ENCODE measurements at places on chromosomes 2 and 18.
A peak's percentile ranks its signal among the peaks of the same experiment; 100 is the strongest.

DNA sequence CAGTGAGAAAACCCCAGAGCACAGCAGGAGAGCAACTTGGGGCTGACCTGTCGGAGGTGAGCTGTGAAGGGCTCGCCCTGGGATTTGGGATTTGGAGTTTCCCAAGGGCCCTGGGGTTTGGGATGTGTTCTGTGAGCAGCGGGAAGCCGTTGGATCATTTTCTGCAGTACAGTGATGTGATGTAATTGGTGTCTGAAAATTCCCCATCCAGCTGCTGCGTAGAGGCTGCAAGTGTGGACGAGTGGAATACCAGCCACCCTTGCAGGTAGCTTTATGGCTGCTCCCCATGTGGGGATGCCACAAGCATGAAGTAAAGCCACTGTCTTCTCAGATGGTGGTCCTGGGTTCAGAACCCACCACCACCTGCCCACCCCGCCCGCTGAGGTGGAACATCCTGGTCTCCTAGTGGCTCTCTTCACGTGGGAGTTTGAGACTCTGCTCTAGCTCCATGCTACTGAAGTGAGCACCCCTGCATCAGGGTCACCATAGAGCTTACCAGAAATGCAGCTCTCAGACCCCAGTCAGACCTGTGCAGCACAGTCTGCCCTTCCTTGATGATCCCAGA is 15.0 kb downstream of the IMPA2 start:
- no peak for DNase-seq

- DNase-seq, result no peak
These were observed 505.0 kb upstream of the ID2 start for GRCh38 chr2:8176887-8177286.

DNA sequence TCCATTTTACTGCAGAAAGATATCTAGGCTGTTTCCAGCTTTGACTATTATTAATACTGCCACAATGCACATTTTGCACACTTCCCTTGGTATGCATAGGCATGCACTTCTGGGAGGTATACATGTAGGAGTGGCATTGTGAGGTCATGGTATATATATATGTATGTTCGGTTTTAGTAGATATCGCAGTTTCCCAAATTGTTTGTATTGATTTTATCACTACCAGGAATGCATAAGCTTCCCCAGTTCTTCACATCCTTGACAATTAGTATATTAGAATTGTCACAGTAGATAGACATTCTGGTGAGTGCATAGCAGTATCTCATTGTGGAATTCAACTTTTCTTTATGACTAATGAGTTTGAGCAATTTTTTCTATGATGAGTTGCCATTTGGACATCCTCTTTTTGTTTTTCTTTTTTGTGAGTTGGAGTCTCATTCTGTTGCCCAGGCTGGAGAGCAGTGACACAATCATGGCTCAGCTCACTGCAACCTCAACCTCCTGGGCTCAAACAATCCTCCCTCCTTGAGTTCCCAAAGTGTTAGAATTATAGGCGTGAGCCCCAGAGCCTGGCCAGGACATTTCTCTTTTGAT is 4.2 kb upstream of the GRB14 start:
- DNase-seq, result peak; percentile 48

GRCh38 chr18:8767340-8767739 is 62.0 kb downstream of the MTCL1 start:
- DNase-seq, result no peak

DNA sequence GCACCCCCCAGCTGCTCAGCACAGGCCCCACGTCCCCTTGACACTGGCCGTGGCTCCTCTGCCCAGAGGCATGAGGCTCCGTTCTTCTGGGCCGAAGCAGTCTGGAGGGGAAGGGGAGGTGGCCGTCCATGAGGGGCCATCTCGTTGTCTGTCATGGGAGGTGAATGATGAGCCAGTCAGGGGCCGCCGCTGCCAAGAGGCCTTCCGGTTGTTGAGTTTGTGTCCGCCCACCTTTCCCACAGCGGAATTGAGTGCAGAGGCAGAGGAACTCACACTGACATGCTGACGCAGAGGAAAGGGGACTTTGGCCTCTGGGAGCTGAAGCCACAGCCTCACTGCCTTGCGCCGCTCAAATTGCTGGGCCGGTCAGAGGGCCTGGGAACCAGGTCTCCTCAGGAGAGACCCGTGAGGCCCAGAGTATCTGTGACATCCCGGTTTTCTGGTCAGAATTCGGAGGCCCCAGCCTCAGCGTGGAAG is 268.4 kb downstream of the ATAD2B start:
- DNase-seq, result no peak

GRCh38 chr2:233706720-233707119 is 6.0 kb upstream of the UGT1A5 start:
- DNase-seq, result peak; percentile 32

- no peak for DNase-seq
These were observed 105.8 kb upstream of the PID1 start for GRCh38 chr2:229376866-229377265.

GRCh38 chr2:191860760-191861466 is 14.0 kb upstream of the CAVIN2 start:
- no peak for DNase-seq

- no peak for DNase-seq
These were observed 24.4 kb downstream of the CD28 start for GRCh38 chr2:203730883-203731282.

- DNase-seq, result no peak
These were observed 152.1 kb downstream of the SPP2 start for GRCh38 chr2:234202601-234203000.

GRCh38 chr2:82224301-82224940 is 1919.9 kb upstream of the LRRTM1 start:
- no peak for DNase-seq

- DNase-seq, result no peak
These were observed 90.3 kb downstream of the RNF144A start for GRCh38 chr2:7007488-7007845.

DNA sequence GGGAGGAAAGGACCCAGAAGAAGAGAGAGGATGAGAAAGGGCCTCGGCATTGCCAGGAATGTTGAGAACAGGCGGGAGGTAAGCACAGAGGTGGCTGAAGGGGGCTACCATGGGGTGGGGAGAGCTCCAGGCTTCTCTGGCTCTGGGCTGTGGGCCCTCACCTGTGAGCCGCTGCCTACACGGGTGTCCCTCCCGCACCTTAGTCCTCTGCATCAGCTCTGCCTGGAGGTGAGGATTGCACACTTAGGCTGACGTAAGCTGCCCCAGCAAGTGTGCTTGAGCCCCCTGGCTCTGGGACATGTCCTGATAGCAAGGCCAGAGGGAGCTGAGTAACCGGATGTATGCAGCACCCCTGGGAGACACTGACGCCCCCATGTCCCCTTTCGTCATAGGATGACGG is 33.9 kb downstream of the TMEM18 start:
- no peak for DNase-seq

DNA sequence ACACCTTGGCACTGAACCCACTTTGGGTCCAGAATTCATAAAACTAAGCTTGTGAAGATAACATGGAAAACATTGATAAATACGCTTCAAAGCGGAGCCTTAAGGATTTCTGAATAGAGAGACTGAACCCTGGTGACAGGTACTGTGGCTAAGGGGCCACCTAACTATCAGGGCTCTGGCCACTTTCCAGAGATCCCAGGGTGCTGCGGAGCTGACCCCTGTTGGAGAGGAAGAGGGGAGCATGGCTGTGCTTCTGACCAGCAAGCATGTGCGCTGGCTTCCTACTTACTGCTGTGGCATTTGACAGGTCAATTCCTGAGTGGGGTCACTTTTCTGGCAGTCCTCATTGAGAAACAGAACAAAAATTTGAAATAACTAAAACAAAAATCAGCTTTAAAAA is 228.3 kb downstream of the NAPG start:
- DNase-seq, result no peak

DNA sequence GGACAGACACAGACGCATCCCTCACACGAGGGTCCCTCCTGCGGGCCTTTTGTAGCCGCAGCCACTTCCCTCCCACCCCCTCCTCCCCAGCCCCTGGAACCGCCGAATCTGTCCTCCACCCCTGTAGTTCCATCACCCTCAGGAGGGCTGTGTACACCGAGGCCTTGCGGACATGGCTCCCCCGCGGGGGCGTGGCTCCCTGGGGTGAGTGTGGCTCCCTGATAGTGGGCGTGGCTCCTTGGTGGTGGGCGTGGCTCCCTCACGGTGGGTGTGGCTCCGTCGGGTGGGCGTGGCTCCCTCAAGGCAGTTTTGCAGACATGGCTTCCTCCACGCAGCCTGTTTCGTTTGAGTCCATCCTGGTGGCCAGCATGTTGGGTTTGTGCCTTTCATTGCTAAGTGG is 420.7 kb upstream of the SALL3 start:
- DNase-seq, result no peak

GRCh38 chr18:2111456-2111855 is 459.8 kb downstream of the METTL4 start:
- DNase-seq, result peak; percentile 14

DNA sequence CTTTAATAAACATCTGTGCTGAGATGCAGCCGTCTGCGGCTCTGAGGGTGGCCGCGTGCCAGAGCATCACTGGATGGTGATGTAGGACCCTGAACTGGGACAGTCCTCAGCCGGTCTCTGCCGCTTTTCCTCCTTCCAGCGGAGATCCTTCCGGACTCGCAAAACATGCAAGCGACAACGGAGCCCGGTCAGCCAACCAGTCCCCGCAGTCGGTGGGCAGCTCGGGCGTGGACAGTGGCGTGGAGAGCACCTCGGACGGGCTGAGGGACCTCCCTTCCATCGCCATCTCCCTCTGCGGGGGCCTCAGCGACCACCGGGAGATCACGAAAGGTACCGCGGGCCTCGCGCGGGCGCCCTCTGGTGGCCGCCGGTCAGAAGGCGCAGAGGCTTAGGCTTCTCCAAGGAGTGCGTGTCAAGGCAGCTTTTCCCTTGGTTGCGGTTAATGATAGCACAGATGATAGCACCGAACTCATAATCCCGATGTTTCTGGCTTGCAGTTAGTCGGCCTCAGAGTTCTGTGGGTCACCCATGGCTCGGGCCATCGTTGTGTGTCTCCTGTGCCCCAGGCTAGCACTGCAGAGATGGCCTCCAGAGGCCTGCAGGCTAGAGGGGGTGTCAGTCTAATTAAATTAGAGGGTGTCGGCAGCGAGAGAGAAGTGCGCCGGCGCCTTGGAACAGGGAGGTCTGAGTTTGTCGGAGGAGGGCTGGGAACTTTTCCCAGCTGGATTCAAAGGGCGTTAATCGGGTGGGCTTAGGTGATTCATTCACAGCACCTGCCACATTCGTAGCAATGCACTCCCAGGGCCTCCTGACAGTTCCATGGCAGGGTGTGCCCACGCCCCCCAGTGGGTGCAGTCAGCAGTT is 38.5 kb downstream of the LPIN1 start:
- peak; percentile 80 for DNase-seq

GRCh38 chr2:195513119-195513518 is 143.9 kb upstream of the SLC39A10 start:
- DNase-seq, result no peak

DNA sequence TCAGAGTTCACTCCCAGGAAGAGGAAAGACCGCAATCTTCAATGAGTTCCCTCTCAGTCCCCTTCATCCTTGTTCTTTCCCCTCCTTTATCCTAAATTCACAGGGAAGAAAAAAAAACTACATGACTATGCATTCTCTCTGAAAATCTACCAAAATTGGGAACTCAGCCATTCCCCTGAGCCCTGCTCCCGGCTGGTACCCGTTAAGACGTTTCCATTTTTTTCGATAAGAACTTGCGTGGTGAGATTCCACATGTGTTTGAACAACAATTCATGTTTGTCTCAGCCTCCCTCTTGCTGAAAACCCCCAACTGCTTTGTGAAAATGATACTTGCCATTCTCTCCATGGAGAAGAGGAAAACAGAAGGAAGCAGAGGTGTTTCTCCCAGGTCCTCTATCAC is 318.7 kb upstream of the ID2 start:
- DNase-seq, result no peak

- DNase-seq, result no peak
These were observed 68.4 kb downstream of the COPS7B start for GRCh38 chr2:231854616-231855125.

DNA sequence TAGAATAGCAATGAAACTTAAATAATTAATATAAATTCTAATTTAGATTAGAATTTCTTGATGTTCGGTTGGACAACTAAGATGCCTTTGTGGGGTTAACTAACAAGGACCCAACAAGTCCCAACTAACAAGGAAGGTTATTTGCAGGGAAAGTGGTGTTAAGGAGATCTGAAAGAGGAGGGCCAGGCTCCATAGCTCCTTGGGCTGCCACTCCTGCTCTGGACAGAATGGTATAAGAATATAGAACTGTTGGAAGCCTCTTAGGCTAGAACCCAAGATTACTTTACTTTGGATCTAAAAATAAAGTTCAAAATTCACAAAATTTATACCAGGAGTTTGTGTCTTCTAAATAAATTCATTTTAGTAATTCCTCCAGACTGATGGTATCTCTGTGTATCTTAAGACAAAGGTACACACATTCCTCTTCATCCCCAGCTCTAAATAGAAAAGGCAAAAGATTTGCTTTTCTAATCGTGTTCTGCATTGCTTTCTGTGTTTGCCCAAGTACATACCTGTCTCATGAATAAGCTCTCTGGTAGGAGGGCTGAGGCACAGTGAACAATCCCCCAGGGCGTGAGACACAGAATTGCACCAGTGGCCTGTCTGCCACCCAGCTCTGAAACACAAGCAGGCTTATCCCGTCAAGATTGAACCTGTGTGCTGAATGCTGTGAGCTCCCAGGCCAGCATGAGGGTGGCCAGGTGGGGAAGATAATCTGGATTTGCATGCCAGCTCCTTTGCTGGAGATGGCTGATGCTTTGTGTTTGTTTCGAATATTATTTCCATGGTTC is 176.0 kb downstream of the ACKR3 start:
- DNase-seq, result peak; percentile 61

GRCh38 chr2:104654811-104655210 is 199.1 kb upstream of the POU3F3 start:
- DNase-seq, result no peak

DNA sequence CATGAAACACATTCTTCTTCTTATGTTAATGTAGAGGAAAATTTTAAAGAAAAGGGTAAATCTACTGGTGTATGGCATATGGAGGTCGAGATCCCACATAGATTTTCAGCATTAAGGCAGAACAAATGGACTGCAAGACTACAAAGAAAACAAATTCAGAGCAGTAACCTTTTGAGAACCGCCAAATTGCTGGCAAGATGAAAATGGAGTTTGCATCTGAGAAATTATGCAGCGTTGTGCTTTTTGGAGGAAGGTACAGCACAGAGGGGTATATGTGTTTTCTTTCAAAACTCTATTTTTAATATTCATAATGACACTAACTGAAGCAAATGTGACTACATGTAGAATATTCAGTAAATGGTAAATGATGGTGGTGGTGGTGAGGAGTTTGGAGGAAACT is 59.0 kb upstream of the PARD3B start:
- DNase-seq, result no peak

DNA sequence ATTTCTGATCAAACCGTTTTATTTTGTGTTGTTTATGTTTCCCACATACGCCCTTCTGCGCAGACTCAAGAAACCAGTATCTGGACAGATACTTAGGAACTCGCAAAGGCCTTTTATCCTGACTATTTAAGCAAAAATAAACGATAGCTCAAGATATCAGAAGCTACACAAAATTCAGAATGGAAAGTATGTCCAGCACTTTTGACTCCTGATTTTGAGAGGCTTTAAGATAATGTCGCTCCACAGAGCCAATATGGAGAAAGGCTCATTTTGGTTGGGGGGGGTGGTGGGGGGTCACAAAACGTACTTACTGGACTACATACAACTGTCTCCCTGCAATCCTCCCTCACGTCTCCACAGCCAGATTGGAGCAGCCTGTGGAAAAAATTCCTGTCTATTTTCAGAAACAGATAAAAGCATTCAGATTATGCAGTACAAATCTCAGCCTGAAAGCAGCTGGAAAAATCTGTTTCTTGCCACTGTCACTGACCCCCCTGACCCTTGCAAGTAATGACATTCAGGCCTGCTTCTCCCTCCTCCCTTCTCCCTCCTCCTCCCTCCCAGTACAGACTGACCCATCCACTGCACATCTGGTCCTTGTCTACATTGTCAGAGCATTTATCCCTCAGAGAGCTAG is 34.9 kb upstream of the LCLAT1 start:
- DNase-seq, result no peak
